ENCODE measurements at places on chromosomes 7 and 10.

DNA sequence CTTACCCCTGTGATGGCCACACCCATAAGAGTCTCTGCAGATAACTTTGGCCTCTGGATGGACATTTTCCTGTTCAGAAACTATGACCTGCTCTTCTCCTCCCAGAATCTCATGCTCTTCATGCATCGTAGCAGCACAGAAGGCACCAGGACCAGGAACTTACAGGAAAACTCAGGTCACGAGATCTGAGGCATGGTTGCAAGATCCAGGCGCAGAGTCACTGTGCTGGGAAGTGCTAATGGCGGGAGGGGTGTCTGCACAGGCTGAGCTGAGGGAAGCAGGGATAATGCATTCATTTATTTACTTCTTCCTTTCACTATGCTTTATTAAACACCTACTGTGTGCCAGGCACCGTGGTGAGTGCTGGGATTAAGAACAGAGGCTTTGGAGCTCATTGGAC is 48.2 kb upstream of the LOXL4 start:
- DNase-seq, result no peak

GRCh38 chr7:135343361-135343760 is 109.7 kb downstream of the STRA8 start:
- no peak for DNase-seq

- DNase-seq, result no peak
Observed at GRCh38 chr10:43338117-43338516, 33.3 kb upstream of the FXYD4 start.

DNA sequence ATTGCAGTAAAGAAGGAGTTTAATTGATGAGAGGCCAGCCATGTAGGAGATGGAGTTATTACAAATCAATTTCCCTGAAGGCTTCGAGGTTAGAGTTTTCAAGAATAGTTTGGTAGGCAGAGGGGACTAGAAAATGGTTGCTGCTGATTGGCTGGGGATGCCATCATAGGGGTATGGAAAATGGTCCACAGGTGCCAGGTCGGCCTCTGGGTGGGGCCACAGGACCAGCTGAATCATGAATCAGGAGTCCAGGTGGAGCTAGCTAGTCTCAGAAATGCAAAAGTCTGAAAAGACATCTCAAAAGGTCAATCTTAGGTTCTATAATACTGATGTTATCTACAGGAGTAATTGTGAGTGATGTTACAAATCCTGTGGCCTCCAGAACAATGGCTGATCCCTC is 714.0 kb upstream of the GHITM start:
- DNase-seq, result no peak

DNA sequence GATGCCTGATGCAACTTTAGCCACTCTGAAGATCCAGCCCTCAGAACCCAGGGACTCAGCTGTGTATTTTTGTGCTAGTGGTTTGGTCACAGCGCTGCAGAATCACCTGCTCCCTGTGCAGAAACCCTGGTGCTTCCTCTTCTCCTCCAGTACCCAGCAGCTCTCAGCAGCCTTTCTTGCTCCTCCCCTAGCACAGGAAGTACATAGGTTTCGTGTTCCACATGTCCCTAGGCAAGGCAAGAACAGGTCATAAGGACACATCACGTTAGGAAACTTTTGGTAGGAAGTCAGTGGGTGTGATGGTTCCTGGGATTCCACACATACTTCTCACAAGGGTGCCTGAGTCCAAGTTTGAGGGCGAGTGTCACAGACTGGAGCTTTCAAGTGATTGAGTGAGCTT is 167.9 kb upstream of the PRSS1 start:
- DNase-seq, result no peak

GRCh38 chr10:112497347-112497950 is 50.4 kb downstream of the VTI1A start:
- no peak for DNase-seq

GRCh38 chr7:39507866-39508551 is 58.2 kb upstream of the YAE1 start:
- no peak for DNase-seq

GRCh38 chr7:126658684-126659083 is 594.1 kb downstream of the GRM8 start:
- DNase-seq, result no peak

All from activated CD4-positive, alpha-beta T cell treated with anti-CD3 and anti-CD28 coated beads for 4 hours (primary cell).